Activated T-helper 1 cell treated with anti-CD3 and anti-CD28 coated beads, Interleukin-12 subunit alpha, Interleukin-12 subunit beta, Interleukin-2, Interleukin-4 antibody, amounts not matched to agents 30 ng/mL and 10 ng/mL and 1 ng/mL, durations not matched to agents 14 hours and 24 hours and 36 hours (primary cell): ENCODE measurements at places on chromosomes 2 and 18.
A peak's percentile ranks its signal among the peaks of the same experiment; 100 is the strongest.

- H3K4me1 ChIP-seq, result no peaks in the 10 kb centered on the region
- no peaks in the 10 kb centered on the region for H3K36me3 ChIP-seq
- no peaks in the 10 kb centered on the region for H3K27me3 ChIP-seq
- no peak overlapping the region for H3K4me3 ChIP-seq
Measured at GRCh38 chr2:21361957-21362486, 238.3 kb downstream of the TDRD15 start.

- no peak overlapping the region for H3K27ac ChIP-seq
- peaks cover 4% of the 10 kb centered on the region for H3K36me3 ChIP-seq
- H3K4me3 ChIP-seq, result no peak overlapping the region
Measured at GRCh38 chr2:212863185-212863588, 288.2 kb downstream of the IKZF2 start.

DNA sequence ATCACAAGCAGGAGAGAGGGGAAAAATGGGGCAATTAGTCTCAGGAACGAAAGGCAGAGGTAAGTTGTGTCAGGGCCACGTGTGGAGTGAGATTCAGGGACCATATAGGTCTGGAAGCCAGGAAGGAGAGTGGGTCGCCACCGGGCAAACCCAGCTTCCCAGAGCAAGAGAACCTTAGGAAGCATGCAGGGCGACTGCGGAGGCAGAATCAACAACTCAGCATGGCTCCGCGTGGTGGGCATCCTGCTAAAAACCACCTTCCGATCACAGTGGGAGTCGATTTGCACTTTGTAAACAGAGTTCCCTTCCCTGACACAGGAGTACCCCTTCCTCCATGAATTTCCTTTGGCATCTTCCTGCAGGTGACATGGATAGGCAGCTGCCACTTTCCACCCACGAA is 114.6 kb downstream of the TTC32 start:
- no peak overlapping the region for H3K27ac ChIP-seq
- no peak for DNase-seq
- no peaks in the 10 kb centered on the region for H3K4me1 ChIP-seq
- no peaks in the 10 kb centered on the region for H3K36me3 ChIP-seq

DNA sequence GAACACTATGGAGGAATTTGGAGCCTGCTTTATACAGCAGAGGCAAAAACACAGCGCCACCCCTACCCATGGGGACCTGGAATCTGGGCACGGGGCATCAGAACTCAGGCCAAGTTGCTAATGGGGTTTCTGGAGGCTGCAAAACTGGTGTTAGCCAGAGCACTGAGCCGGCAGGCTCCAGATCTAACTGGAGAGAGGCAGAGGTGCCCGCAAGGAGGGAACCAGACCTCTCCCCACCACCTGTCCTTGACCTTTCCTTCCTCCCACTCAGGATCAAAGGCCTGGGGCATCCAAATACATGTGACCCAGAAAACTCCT is 126.6 kb downstream of the TNS1 start:
- no peak overlapping the region for H3K4me3 ChIP-seq
- H3K36me3 ChIP-seq, result no peaks in the 10 kb centered on the region
- no peaks in the 10 kb centered on the region for H3K27me3 ChIP-seq
- no peaks in the 10 kb centered on the region for H3K4me1 ChIP-seq

- no peak overlapping the region for H3K4me3 ChIP-seq
- no peak for DNase-seq
- no peak overlapping the region for H3K27ac ChIP-seq
- no peaks in the 10 kb centered on the region for H3K36me3 ChIP-seq
Measured at GRCh38 chr2:29561181-29561580, 360.2 kb downstream of the ALK start.

DNA sequence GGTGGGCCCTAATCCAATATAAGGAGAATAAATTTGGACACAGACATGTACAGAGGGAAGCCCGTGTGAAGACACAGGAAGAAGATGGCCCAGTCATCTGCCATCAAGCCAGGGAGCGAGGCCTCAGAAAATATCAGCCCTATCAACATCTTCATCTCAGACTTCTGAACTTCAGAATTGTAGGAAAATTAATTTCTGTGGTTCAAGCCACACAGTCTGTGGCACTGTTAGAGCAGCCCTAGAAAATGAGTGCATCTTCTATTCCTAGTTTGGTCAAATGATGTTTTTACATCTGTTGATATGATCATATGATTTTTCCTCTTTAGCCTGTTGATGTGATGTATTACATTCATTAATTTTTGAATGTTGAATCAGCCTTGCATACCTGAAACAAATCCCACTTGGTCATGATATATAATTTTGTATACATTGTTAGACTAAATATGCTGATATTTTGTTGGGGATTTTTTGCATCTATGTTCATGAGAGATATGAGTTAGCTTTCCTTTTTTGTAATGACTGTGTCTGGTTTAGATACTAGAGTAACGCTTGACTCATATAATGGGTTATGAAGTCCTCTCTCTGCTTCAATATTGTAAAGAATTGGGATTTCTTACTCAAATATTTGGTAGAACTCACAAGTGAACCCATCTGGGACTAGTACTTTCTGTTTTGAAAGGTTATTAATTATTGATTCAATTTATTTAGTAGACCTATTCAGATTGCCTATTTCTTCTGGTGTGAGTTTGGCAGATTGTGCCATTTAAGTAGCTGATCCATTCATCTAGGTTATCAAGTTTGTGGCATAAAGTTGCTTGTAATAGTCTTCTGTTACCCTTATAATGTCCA is 451.4 kb downstream of the EIPR1 start:
- H3K27me3 ChIP-seq, result peaks cover 11% of the 10 kb centered on the region
- H3K36me3 ChIP-seq, result no peaks in the 10 kb centered on the region
- no peak overlapping the region for H3K27ac ChIP-seq

GRCh38 chr2:183868707-183869106 is 729.6 kb upstream of the ZNF804A start:
- H3K4me3 ChIP-seq, result no peak overlapping the region
- H3K36me3 ChIP-seq, result no peaks in the 10 kb centered on the region
- H3K27ac ChIP-seq, result no peak overlapping the region
- H3K27me3 ChIP-seq, result no peaks in the 10 kb centered on the region

DNA sequence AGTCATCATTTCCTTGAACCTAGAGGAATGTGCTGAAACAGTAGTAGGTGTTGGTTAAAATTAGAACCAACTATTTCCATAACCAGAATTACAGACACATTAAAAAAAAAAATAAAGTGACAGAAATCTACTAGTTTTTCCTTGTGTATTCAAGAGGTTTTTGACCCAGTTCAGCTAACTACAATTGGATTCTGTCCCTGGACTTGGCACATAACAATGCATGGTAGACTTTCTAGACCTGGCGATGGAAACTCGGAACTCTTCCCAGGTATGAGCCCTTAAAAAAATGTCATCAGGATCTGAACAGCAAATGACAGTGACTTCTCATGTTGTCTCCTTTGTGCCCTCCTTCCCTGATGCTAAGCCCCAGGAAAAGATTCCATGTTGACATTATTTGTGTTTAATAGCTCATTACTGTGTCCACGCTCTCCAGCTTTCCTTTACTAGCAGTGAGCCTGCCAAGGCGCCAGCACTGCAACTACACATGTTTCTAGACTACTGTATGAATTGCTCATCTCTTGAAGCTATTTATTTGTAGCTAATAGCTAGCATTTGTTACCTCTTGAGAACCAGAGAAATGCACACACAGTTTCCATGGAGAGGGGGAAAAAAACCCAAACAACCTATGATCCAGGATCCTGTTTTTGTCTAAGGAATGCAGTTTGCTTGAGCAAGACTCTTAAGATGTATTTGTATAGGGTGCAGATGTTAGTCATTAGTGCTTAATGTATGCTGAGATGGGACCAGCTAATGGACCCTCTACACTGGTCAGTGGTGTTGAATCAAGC is 148.5 kb downstream of the FMNL2 start:
- H3K4me1 ChIP-seq, result no peaks in the 10 kb centered on the region
- no peak for DNase-seq
- H3K27ac ChIP-seq, result no peak overlapping the region
- no peak overlapping the region for H3K4me3 ChIP-seq

DNA sequence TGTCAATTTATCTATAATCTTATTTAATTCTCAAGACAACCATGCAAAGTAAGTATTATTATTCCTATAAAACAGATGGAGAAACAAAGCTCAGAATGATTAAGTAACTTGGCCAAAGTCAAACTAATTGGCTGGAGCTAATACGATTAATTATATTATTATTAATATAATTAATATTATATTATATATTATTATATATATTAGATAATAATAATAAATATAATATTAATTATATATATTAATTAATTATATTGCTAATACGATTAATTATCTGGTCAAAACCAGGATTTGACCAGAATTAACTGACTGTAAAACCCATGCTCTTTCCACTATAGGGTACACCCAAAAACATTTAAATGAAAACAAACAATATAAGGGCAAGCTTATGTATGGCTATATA is 52.4 kb downstream of the FARSB start:
- no peak overlapping the region for H3K4me3 ChIP-seq
- H3K4me1 ChIP-seq, result no peaks in the 10 kb centered on the region
- no peak overlapping the region for H3K27ac ChIP-seq
- no peaks in the 10 kb centered on the region for H3K27me3 ChIP-seq

- H3K27me3 ChIP-seq, result no peaks in the 10 kb centered on the region
- DNase-seq, result no peak
- peak overlapping the region; percentile 75 for H3K27ac ChIP-seq
- H3K4me3 ChIP-seq, result peak overlapping the region; percentile 6
- H3K4me1 ChIP-seq, result peaks cover 43% of the 10 kb centered on the region
- H3K36me3 ChIP-seq, result peaks cover 21% of the 10 kb centered on the region
Measured at GRCh38 chr2:229910147-229910831, 11.5 kb downstream of the TRIP12 start.

- H3K27me3 ChIP-seq, result no peaks in the 10 kb centered on the region
- peaks cover 13% of the 10 kb centered on the region for H3K4me1 ChIP-seq
- H3K27ac ChIP-seq, result no peak overlapping the region
- no peak overlapping the region for H3K4me3 ChIP-seq
Measured at GRCh38 chr2:157339965-157340655, 14.5 kb upstream of the ERMN start.

DNA sequence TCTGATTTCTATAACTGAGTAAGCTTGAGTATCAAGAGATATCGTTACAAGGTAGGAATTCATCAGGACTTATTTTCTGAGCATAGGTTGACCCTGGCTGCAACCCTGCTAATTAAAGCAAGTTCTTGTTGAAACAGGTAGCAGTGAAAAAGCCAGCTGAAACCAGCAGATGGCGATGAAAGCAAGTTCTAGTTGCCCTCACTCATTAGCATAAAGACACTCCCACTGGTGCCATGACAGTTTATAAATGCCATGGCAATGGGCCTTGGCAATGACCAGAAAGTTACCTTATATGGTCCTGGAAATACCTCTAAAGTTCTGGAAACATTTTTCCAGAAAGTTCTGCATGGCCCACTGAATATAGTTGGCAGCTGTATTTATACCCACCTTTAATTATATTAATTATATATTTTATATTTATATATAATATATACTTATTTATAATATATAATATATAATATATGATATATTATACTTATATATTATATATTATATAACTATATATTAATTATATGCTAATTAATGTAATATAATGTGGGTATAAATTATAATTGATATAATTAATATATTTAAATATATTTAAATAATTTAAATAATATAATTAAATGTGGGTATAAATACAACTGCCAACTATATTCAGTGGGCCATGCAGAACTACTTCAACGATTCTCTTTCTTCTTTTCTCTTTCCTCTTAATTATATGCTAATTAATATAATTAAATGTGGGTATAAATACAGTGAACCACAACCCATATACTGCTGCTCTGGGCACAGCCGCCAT is 188.0 kb downstream of the CDH7 start:
- no peaks in the 10 kb centered on the region for H3K4me1 ChIP-seq
- H3K36me3 ChIP-seq, result no peaks in the 10 kb centered on the region
- no peak overlapping the region for H3K27ac ChIP-seq
- no peak overlapping the region for H3K4me3 ChIP-seq
- DNase-seq, result no peak

GRCh38 chr18:46337271-46337670 is 233.1 kb downstream of the HAUS1 start:
- peaks cover 29% of the 10 kb centered on the region for H3K27me3 ChIP-seq
- H3K36me3 ChIP-seq, result peaks cover 1% of the 10 kb centered on the region
- DNase-seq, result no peak

GRCh38 chr2:204570421-204570820 is 25.1 kb downstream of the PARD3B start:
- no peak overlapping the region for H3K27ac ChIP-seq
- H3K4me3 ChIP-seq, result no peak overlapping the region
- no peak for DNase-seq
- H3K4me1 ChIP-seq, result no peaks in the 10 kb centered on the region
- H3K36me3 ChIP-seq, result no peaks in the 10 kb centered on the region

GRCh38 chr2:36397728-36398413 is 42.3 kb downstream of the CRIM1 start:
- no peak overlapping the region for H3K27ac ChIP-seq
- no peaks in the 10 kb centered on the region for H3K36me3 ChIP-seq

DNA sequence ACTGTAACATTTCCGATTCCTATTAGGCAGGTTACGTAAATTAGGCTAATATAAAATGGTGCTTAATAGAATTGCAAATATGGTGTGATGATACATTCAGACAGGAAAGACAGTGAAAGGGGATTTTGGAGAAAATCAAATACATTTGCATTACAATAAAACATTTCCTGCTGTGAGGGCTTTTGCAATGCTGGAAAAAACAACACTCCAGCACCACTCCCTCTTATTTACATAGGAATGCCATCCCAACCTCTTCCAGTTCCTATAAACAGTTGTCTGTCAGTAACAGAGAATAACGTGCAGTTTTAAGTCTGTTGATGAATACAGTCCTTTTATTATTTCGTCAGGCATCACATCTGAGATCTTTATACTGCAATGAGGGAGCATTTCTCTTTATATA is 298.8 kb upstream of the FANCL start:
- no peak for DNase-seq
- no peaks in the 10 kb centered on the region for H3K4me1 ChIP-seq
- no peaks in the 10 kb centered on the region for H3K36me3 ChIP-seq
- H3K27me3 ChIP-seq, result peaks cover 3% of the 10 kb centered on the region

GRCh38 chr2:31317396-31317795 is 83.4 kb downstream of the EHD3 start:
- H3K27me3 ChIP-seq, result peaks cover 6% of the 10 kb centered on the region
- no peak for DNase-seq
- H3K27ac ChIP-seq, result no peak overlapping the region
- H3K36me3 ChIP-seq, result no peaks in the 10 kb centered on the region

DNA sequence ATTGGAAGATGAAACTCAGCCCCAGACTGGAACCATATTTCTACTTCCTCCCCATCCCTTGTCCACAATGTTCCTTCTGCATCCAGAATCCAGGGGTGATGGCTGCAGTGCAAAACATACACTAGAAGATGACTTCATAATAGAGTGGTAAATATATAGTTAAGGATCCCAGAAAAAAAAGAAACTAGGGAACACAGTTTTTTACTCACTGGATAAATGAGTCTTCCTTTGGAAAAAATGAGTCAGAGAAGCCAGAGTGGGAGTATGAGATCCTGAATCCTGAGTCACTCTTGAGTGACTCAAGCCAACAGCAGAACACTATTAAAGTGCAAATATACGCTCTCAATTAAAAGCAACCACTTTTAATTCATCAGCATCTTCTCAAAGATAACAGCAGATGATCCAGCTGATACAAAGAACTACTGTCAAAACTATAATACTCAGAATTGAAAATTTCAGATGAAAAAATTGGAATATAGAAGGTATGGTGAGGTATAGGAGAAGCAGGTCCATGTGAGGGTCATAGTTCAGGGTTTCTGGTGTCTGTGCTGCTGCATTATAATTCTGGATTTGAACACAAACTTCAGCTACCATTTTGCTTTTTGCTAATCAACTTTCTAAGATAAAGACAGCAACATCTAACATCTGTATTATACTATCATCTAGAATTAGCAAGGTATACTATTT is 987.2 kb upstream of the CDH2 start:
- DNase-seq, result no peak
- H3K36me3 ChIP-seq, result no peaks in the 10 kb centered on the region
- no peaks in the 10 kb centered on the region for H3K27me3 ChIP-seq
- H3K4me3 ChIP-seq, result no peak overlapping the region
- H3K4me1 ChIP-seq, result no peaks in the 10 kb centered on the region

- no peak for DNase-seq
- no peaks in the 10 kb centered on the region for H3K36me3 ChIP-seq
Measured at GRCh38 chr18:44636241-44636640, 44.4 kb upstream of the SETBP1 start.
